Transverse colon (tissue), 4 donors: ENCODE measurements at places on chromosomes 16 and 17. TPM values are rescaled to one million over a fixed set of nuclear protein-coding genes. Genes with fewer than 3 reads are reported as not detected.

- H3K27ac ChIP-seq = no peak overlapping the region
- DNase-seq = no peak
- H3K36me3 ChIP-seq = no peaks in the 10 kb centered on the region
- no peaks in the 10 kb centered on the region for H3K27me3 ChIP-seq
- H3K4me3 ChIP-seq = no peak overlapping the region
- no peaks in the 10 kb centered on the region for H3K4me1 ChIP-seq
Measured at GRCh38 chr16:82612263-82612662, 14.5 kb upstream of the CDH13 start.

- no peak overlapping the region for H3K27ac ChIP-seq
- no peaks in the 10 kb centered on the region for H3K27me3 ChIP-seq
- peaks cover 36% of the 10 kb centered on the region for H3K36me3 ChIP-seq
- H3K4me3 ChIP-seq = no peak overlapping the region
- DNase-seq = no peak
Measured at GRCh38 chr17:81563861-81564586, 11.9 kb upstream of the FAAP100 start.

The EIF1 gene
- 93.3 TPM for total RNA-seq

- no peak overlapping the region for H3K4me3 ChIP-seq
- no peak overlapping the region for H3K27ac ChIP-seq
- H3K36me3 ChIP-seq = no peaks in the 10 kb centered on the region
- H3K4me1 ChIP-seq = no peaks in the 10 kb centered on the region
Measured at GRCh38 chr17:28970879-28971278, 19.6 kb upstream of the PHF12 start.

DNA sequence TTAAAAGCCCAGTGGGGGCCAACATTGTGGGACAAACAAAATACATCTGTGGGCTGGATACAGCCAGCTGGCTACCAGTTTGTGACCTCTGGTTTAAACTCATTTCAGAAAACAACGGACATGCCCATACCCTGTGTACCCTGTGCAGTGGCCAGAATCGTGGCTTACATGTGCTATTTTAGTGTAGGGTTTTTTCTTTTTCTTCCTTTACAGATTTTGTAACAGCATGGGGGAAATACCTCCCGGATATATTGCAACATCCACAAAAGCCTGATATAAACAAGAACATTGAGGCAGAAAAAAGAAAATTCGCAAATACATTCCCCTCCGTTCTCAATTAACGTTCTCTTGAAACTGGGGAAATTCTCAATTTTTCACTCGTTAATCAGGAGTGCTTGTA, 7.3 kb downstream of the HS3ST4 start:
- H3K36me3 ChIP-seq = no peaks in the 10 kb centered on the region
- H3K27me3 ChIP-seq = peaks cover 42% of the 10 kb centered on the region
- no peak overlapping the region for H3K4me3 ChIP-seq
- H3K27ac ChIP-seq = no peak overlapping the region

The CHST6 gene
- 3.7 TPM for total RNA-seq

DNA sequence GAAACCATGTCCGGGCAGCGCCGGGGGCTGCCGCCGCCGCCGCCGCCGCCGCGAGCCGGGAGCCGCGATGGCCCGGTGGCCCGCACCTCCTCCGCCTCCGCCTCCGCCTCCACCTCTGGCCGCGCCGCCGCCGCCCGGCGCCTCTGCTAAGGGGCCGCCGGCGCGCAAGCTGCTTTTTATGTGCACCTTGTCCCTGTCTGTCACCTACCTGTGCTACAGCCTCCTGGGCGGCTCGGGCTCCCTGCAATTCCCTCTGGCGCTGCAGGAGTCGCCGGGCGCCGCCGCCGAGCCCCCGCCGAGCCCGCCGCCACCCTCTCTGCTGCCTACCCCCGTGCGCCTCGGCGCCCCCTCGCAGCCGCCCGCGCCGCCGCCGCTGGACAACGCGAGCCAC, 587 bp downstream of the HS3ST4 start:
- H3K36me3 ChIP-seq = no peaks in the 10 kb centered on the region
- H3K4me3 ChIP-seq = no peak overlapping the region
- H3K27me3 ChIP-seq = peaks cover 88% of the 10 kb centered on the region
- no peaks in the 10 kb centered on the region for H3K4me1 ChIP-seq
- no peak overlapping the region for H3K27ac ChIP-seq

The TBC1D26 gene
- not detected for total RNA-seq

GRCh38 chr17:78817123-78817522, 23.5 kb downstream of the USP36 start:
- H3K4me3 ChIP-seq = no peak overlapping the region
- no peaks in the 10 kb centered on the region for H3K27me3 ChIP-seq
- H3K27ac ChIP-seq = no peak overlapping the region

The CCL14 gene
- total RNA-seq = 7.5 TPM

GRCh38 chr17:51706093-51706492, 445.7 kb downstream of the UTP18 start:
- H3K4me3 ChIP-seq = no peak overlapping the region
- no peak overlapping the region for H3K27ac ChIP-seq
- H3K36me3 ChIP-seq = no peaks in the 10 kb centered on the region
